ENCODE measurements at places on chromosomes 3 and 15.

- no peak for DNase-seq
These were observed 1245.6 kb downstream of the OTOL1 start for GRCh38 chr3:162742159-162742717.

DNA sequence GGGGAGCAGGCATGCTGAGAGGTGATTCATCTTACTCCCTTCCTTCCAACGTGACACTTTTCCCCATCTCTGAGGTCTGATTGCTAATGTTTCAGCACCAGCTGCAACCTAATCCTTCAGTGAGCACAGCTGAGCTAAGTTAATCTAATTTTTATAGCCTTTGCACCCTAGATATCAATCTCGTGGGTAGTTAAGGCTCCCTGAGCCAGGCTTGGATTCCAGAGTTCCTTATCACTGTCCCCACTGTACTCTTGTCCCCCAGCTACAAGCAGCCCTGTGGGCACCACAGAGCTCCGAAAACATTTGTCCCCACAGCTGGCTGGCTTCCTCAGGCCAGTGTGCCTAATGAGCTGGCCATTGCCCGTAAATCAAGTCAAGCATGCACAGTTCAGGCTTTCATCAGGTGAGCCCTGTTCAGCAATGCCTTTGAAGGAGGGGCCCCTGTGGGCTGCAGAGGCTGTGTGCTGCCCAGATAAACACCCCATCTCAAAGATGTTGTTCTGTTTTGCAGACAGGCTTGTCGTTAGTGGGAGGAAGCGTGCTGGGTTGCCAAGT, 376.9 kb upstream of the RASGRP1 start:
- no peak for DNase-seq

DNA sequence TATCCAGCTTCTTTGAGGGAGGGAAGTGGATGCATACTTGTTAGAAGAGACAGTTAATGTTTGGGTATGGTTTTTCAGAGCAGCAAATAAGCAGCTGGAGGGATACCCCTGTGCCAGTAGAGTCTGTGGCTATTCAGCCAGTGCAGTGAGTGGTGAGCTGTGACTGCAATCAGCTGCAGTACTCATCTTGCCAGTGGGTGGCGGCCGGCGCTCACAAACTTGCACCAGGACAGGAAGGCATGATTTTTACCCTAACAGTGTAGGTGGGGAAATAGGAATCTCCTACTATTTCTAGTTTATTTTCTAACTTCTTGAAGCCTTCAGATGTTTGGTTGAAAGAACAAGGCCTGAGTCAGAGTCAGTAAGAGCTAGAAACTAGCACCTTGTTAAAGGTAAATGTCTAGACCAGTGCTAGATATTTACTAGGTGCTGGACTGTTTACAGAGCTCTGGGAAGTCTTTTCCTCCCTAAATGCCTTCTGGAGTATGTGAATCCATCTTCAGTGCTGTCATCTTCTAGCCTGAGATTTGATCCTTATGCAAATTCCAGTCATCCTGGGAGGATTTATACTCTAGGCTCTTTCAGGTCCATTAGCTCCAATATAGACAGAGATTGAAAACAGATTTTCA, 23.6 kb downstream of the TIMP4 start:
- peak; percentile 76 for DNase-seq

DNA sequence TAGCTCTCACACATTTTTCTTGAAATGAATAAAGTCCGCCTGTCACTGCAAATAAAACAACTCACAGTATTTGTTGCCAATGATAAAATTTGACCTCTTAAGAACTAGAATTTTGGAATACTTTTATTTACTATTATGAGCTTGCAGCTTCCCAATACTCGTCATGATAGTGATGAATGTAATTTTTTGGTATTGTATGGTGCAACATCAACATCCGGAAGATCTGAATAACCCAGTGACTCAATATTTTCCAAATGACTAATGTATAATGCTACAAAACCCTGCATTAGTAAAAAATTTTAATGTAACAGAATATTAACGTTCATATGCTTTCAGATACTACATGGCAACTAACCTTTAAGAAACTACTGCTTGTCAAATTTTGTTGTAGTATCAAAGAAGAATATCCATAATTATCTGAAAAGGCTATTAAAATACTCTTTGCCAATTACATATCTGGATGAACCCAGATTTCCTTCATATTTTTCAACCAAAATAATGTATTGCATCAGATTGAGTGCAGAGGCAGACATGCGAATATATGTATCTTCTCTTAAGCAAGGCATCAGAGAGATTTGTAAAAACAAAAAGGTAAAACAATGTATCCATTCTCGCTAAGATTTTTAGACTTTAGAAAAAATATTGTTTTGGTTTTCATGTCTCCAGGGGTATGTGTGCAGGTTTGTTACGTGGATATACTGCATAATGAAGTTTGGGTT, 95.3 kb downstream of the IGF2BP2 start:
- no peak for DNase-seq

- DNase-seq = peak; percentile 39
These were observed at the start of gene ACTC1 for GRCh38 chr15:34795267-34796081. Gene ACTC1, minus strand, starts transcription at chr15:34795549. Its CDS starts 741 bp downstream, at chr15:34794808.

GRCh38 chr15:65632780-65633375, 11.1 kb downstream of the SLC24A1 start:
- DNase-seq = no peak

GRCh38 chr15:76935620-76936019, 4.1 kb downstream of the RCN2 start:
- DNase-seq = no peak

- DNase-seq = no peak
These were observed 7.9 kb upstream of the PIK3CB start for GRCh38 chr3:138842483-138843188.

GRCh38 chr15:42728560-42728959, 8.4 kb downstream of the CDAN1 start:
- DNase-seq = no peak

- peak; percentile 68 for DNase-seq
These were observed 26.5 kb upstream of the UTS2B start for GRCh38 chr3:191356631-191357439.

GRCh38 chr3:131645638-131646037, 142.9 kb upstream of the MRPL3 start:
- DNase-seq = no peak

All from Calu3 (cell line).